ENCODE measurements at places on chromosomes 7 and 10.

DNA sequence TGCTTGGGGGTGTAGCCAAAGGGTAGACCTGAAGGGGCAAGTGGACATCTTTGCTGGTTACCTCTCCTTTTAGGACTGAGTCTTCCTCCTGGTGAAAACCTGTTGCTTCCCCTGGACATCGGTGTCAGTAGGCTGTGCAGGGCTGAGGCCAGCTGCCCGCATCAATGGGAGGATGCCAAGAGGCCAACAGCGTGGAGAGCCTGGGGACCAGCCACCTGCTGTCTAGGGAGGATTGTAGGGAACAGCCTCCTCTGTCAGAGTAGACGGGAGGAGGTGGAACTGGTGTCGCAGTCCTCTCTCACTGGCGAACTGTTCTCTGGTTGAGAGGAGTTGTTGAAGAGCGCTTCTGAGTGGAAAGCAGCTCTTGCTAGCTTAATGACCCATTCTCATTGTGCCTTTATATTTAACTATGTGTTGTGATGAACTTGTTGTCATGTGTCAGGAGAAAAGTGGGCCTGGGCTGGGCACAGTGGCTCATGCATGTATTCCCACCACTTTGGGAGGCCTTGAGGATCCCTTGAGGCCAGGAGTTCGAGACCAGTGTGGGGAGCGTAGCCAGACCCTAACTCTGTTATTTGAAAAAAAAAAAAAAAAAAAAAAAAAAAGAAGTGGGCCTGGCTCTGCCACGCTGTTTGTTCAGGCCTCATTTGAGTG lies 1.8 kb downstream of the SUFU start:
- no peak for DNase-seq

DNA sequence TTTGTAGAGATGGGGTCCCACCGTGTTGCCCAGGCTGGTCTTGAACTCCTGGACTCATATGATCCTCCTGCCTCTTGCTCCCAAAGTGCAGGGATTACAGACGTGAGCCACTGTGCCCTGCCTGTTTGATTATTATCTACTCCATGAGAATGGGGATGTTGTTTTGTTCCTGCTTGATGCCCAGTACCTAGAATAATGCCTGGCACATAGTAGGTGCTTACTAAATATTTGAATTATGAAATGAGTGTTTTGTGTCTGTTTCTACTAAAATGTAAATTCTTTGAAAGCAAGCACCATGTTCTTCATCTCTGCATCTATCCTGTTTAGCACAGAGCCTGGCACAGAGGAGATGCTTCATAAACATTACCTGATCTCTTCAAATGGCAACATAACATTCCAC lies 40.9 kb downstream of the ZNF783 start:
- no peak for DNase-seq

GRCh38 chr7:43522406-43523156 lies 60.3 kb upstream of the STK17A start:
- DNase-seq: no peak

GRCh38 chr7:24939416-24939815 lies 40.6 kb downstream of the OSBPL3 start:
- DNase-seq: no peak

DNA sequence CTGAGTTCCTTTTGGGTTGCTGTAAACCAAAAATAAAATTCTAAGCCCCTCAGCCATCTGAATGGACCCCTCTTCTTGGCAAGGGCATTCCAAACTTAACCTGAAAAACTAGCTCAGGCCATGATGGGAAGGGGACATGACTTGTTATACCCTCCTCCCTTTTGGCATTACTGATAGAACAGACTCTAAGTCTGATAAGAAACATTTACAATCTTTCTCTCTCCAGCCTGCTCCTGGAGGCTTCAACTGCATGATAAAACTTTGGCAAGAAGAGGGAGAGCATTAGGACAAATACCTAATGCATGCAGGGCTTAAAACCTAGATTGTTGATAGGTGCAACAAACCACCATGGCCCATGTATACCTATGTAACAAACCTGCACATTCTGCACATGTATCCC lies 40.9 kb upstream of the ATOH7 start:
- no peak for DNase-seq

DNA sequence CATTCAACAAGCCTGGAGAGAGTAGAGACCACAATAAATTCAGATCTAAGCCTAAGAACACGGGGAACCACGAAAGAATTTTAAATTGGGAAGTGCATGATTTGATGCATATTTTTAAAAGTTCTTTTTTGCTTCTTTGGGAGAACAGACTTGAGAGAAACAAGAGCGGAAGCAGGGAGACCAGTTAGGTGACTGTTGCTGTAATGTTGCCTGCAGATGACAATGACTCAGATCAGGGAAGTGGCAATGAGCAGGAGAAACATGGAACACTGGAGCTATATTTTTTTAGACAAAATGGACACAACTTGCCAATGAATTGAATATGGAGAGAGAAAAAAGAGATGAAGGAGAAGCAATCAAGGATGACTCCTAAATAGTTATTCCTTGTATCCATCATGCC lies 125.1 kb downstream of the RAPGEF5 start:
- no peak for DNase-seq

- no peak for DNase-seq
Observed at GRCh38 chr10:110546077-110546476, 21.4 kb upstream of the SMC3 start.

DNA sequence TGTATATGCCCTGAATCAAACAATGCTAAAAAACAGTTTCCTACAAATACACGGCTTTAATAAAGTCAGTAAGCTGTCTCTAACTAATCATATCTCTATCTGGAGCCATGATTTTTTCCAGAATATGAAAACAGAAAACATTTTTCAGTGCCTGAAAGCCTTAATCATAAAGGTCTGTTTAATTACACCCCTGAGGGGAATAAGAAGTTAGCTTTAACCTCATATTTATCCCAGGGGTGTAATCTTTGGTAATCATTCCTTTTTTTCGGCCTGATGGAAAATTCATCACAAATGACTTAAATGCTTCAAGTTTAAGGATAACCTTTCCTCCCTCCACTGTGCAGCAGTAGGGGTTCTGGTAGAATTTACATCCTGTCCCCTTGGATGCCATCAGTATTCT lies 124.2 kb downstream of the ATE1 start:
- DNase-seq: no peak

- DNase-seq: no peak
Observed at GRCh38 chr7:255721-256361, 34.1 kb upstream of the FOXL3 start.

GRCh38 chr7:80496586-80496985 lies 15.3 kb downstream of the GNAT3 start:
- DNase-seq: no peak

DNA sequence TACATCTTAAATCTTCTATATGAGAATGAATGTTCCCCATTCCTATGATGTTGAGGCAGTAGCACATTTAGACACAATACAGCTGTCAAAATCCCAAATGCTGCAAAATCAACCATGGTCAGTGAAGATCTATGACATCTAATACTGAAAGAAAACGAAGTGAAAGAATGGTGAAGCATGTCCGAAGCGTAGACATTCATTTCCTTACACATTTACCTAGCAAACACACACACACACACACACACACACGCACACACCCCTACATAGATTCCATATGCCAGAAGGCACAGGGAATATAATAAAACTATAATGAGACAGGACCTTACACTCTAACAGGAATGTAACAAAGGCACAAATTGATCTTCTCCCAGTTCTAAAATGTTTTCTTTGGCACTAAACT lies 32.5 kb downstream of the CCDC6 start:
- no peak for DNase-seq

GRCh38 chr10:53422223-53422888 lies 649.8 kb upstream of the MBL2 start:
- no peak for DNase-seq

- DNase-seq: no peak
Observed at GRCh38 chr10:49426490-49427360, 30.8 kb upstream of the DRGX start.

DNA sequence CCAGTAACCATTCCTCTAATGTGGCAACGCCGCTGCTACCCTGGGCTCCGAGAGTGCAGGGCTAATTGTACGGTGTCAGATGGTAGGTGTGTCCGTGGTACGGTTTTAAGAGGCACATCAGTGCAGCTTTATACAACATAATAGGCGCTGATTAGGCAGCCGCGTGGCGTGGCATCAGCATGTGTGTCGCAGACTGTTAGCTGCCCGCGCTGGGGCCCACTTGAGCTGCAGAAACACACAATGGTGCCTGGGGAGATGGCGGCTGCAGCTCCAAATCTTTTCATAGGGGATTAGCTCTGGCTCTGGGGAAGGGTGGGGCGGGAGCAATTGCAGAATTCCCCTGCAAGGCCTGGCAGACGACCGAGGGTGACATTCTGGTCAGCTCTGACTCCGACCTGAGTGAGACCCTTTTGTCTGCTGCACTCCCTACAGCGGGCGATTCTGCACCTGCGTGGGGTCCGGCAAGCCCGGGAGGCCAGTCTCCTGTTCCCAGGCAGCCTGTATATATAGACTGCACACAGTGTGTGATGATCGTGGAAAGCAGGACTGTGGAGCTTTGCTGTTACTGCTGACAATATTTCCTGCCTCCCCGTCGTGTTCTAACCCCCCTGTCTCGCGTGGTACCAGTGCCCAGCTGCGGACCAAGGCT lies 722.7 kb upstream of the CELF2 start:
- DNase-seq: no peak

- DNase-seq: no peak
Observed at GRCh38 chr10:59880019-59880717, 26.2 kb downstream of the CCDC6 start.

GRCh38 chr7:130201796-130202195 lies 3.4 kb downstream of the TMEM209 start:
- no peak for DNase-seq

GRCh38 chr7:117767951-117768350 lies 105.3 kb downstream of the CTTNBP2 start:
- no peak for DNase-seq

GRCh38 chr7:24840563-24840962 lies 83.3 kb upstream of the GSDME start:
- no peak for DNase-seq

DNA sequence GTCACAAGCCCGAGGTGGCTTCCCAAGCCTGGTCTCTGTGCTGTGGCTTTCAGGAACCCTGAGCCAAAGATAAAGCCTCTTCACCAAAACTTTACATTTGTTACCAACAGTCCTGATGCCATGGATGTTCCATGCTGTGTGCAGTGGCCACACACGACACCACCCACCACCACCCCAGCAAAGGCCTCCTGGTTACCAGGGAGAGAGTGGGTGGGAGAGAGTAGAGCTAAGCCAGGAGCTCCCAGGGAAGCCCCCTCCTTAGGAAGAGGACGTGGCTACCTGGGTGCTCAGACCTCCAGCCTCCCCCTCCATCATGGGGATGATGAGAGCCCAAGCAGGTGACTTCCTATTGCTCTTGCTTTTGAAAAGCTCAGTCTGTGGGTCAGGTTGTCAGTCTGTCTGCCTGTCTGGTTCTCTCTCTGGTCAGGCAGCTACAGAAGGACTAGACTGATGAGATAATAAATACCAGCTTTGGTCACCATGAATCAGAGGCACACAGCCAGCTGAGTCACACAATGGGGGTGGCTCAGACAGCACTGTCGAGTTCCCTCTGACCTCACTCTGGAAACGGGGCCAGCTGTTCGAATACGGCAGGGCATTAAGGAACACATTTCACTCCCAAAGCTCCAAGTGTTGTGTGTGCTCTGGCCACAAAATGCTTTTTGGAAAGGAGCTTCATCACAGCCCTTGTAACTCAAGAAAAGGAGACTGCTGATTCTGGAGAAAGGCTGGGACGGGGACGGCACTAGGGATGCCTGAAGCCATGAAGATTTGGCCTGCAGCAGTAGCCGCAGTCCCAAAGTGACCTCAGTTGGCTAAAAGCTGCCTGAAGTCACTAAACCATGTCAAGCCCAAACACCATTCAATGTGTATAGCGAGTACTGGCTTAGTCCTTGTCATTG lies 166.0 kb downstream of the FANK1 start:
- no peak for DNase-seq

All from activated CD8-positive, alpha-beta memory T cell treated with anti-CD3 and anti-CD28 coated beads for 1 hour (primary cell).